ENCODE measurements at places on chromosomes 6 and 20.

DNA sequence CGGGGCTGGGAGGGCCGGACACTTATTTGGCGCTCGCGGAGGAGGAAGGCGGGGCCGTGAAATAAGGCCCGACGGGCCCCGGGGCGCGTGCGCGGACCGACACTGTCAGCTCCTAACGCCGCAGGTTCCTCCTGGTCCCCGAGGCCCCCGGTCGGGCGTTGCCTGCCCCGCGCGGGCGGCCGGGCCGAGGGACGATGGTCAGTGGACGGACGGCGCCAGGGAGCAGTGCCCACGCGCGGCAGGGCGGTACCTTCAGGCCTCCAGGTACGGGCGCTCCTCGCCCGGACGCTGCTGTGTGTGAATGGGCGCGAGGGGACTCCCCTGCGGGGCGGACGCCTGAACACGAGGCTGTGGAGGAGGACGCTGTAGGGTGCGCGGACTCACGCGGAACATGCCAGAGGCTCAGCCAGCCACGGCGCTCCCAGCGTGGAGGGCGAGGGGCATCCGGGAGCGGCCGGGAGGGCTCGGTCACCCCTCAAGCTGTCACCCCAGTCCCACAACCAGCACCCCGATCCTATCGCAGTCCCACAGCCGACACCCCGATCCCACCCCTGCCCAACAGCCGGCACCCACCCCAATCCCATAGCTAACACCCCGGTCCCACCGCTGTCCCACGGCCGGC lies 339 bp upstream of the GMEB2 start:
- peak; percentile 91 for DNase-seq

GRCh38 chr6:16700202-16700915 lies 60.9 kb downstream of the ATXN1 start:
- no peak for DNase-seq

DNA sequence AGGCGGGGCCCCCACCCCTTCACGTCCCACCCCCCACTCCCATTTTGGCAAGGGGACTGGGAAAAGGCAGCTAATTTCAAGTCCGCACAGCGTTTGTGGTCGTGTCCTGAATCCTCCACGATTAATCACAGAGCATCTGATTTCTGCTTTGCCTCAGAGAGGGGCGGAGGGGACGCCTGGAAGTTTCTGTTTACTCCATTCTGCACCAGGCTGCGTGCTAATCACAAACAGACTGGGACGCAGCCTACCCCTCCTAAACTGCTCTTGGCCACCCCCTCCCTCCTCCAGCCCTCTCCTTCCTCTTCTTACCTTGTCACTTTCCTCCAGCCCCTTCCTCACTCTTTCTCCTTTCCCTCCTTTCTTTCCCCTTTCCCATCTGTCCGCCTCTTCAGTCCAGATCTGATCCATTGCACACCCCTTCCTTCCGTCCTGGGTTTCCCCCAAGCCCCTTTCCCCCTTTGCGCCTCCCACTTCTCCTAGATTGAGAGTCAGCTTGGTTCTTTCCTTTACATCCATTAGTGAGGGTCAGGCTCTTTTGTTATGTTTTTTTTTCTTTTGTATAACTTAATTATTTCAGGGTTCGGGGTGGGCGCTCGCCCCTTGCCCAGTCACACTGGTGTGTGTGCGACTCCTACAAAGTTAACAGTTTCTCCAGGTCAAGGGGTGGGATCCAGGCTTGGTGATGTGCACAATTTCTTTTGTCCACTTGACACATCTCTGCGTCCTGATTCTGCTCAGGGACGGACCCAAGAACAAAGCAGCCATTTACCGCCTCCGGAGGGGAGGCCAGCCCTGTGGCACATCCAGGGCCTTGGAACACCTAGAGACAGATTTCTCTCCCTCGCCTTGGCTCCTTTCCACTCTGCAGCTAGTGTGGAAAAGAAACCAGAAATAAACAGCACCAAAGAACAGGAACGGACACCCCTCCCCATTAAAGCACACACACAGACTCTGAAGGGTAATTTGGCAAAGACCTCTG lies 520 bp upstream of the RIPOR3 start:
- DNase-seq = peak; percentile 88

DNA sequence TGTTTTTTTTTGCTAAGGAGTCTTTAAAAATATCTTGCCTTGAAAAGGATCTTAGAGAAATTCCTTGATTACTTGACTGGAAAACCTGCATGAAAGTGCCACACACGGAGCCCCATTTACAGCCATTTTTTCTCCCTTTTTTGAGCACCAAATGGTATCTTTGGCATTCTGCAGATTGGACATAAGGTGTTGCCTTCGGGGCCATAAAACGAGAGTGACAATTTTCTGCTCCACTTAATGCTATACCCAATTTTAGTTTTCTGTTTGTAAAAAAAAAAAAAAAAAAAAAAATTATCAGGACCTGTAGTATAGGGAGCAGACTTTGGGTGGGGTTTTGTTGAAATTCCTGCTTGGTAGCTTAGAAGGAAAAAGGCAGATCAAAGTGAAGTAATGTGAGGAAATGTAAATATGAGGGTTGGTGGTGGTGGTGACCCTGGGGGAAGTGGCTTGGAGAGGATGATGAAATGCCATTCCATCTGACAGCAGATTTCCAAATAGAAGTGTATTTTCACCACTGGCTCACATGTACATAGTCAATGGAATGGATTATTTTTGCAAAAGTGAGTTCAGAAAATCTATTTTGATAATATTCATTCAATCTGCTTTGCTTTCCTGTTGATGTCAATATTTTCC lies 212.1 kb upstream of the SOX4 start:
- no peak for DNase-seq

DNA sequence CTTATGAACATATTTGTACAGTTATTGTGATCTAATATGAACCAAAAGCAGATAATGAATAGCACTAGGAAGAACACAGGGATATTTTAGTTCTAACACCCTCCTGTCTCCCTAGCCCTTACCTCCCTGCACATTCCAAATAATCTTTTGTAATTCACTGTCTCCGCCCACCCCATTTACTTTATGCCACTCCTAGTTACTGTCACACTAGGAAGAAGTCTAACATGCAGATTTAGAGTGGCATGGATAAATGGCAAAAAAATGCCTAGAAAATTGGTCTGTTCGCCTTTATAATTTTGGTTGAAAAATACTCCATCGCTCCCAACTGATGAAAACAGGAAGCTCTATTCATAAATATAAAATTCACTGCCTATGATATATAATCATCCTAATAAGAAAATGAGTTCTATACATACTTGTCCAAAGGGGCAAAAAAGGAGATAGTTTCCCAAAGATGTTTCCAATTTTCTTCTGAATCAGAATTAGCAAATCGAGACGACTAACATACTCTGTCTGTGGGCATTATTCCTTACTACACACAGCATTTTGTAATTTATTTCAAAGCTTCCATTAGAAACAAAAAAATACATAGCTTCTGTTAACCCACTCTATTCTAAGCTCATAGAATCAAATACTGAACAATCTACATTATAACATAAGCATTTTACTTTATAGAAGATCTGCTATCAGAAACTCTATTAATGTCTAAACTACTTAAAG lies 1.3 kb upstream of the RUNX2 start:
- no peak for DNase-seq

- DNase-seq = no peak
Observed at GRCh38 chr6:25027221-25027916, 91.6 kb upstream of the RIPOR2 start.

DNA sequence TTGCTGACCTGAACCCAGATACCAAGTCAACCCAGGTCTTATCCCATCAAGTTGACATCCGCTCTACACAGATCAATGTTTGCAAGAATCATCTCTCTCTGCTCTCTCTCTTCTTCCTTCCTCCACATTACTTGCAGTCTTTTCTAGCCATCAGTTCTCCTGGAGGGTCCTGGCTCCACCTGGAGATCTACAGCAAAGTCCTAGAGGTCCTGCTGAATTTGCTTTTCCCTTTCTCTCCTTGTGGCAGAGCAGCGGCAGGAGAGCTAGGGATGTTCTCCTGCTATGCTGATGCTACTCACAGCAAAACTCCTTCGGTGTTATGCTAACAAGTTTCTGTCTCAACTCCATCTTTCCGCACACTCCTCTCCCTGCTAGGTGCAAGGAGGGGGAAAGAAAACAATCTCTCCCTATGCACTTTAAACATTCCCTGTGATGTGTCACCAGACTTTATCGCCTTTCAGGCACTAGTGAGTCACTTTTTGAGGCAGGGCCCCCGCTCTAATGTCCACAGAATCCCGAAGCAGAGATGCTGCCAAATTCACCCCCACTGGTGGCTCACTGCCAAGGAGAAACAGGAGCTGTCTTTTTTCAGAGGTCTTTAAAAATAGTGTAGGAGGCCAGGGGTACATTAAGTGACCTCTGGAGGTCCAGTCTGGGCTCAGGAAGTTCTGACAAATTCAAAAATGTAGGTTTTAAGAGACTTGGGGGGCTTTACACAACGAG lies 62.6 kb downstream of the FAM50B start:
- peak; percentile 89 for DNase-seq

GRCh38 chr6:12129523-12129922 lies 117.4 kb downstream of the HIVEP1 start:
- no peak for DNase-seq

GRCh38 chr6:4853782-4854511 lies 77.7 kb downstream of the CDYL start:
- peak; percentile 13 for DNase-seq

GRCh38 chr6:28673787-28674671 lies 148.3 kb downstream of the GPX5 start:
- DNase-seq = peak; percentile 78

DNA sequence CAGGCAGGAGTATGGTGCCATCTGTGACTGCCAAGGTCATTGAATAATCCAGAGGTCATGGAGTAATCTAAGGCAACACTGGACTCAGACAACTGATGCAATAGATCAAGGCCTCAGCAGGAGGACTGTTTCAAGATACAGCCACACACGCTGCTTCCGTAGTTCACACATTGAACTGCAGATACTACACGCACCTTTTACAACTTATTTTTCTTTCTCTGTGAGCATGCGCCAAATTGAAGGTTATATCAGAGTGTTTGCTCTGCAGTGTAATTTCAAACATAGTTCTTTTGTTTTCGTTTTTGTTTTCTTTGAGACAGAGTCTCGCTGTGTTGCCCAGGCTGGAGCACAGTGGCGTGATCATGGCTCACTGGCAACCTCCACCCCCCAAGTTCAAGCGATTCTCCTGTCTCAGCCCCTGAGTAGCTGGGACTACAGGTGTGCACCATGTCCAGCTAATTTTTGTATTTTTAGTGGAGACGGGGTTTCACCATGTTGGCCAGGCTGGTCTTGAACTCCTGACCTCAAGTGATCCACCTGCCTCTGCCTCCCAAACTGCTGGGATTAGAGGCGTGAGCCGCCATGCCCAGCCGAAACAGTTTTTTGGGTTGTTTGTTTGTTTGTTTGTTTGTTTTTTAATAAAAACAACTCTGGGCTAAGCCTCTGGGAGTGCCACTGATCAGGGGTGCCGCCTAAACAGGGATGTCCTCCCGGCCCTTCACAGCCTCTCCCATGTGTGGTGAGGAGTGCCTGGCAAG lies 96.6 kb upstream of the NAA20 start:
- DNase-seq = no peak

DNA sequence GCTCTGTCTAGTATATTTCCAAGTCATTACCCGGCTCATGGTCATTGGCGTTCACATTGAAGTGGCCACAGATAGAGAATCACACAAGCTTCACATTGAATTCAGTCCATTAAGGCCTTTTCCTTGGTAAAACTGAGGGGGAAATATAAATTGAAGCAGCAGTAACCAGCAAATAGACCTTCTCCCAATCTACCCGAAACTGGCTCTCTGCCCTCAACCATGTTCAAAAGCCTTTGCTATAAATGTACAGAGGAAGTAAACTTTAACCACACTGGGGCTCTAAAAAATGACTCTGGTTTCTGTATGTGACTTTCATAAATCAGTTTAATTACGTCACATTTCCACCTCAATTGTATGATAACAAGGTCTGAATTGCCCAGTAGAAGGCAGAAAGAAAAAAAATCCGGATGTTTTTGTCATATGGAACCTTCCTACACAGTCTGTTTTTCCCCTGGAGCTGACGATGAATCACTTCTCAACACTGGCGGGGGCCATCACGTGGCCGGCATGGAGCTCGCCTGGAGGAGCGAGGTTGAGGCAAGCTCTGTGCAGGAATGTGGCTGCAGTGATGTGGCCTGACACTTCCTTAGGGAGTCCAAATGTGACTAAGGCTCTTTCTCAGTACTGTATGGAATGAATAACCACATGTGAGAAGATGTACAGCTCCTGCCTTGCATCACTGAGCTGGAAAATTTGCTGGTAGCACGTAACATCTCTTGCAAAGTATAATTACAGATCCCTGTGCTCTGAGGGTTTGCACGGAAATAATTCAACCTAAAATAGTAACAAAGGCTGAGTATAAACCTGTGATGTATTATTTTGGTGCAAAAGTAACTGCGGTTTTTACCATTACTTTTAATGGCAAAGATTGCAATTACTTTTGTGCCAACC lies 58.6 kb upstream of the SNX9 start:
- DNase-seq = peak; percentile 100

DNA sequence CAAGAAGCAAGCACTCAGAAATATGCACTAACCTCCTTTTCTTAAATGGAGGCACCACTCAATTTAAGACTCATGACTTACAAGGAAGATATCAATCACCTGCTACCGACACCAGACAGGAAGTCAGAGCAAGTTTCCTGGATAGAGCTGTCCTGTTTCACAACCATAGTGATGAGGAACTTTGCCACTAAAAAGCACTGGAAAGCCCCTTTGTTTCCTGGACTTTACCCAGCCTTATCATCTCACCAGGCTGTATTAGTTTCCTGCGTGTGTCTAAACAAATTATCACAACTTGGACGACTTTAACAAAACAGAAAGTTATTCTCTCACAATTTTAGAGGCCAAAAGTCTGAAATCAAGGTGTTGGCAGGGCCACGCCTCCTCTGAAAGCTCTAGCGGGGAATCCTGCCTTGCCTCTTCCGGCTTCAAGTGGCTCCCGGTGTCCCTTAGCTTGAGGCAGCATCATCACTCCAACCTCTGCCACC lies 253.8 kb upstream of the STXBP5 start:
- peak; percentile 25 for DNase-seq

- DNase-seq = peak; percentile 53
Observed at GRCh38 chr6:80363501-80364122, 257.1 kb downstream of the BCKDHB start.

DNA sequence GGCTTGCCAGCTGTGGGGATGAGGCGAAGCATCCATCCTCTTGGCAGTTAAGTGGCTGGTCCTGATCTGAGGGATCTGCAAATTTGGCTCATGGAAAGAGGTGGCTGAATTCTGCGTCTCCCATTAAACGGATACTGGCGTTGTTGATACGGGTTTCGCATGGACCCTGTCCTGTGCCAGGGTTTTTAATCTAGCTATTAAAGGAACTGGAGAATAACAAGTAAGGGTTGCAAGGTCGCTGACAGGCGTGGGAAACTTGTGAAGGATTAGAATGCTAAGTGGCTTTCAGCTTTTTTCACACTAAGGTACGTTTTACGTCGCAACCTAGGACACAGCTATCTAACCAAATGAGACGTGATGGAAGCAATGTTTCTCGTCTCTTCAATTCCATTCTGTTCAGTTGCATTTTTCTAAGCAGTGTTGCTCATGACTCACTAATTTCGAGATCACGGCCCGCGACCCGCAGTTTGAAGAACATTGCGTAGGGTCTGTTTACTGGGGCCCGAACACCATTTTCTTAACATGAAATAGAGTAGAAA lies 852 bp downstream of the GMNN start:
- DNase-seq = peak; percentile 57

- DNase-seq = peak; percentile 34
Observed at GRCh38 chr6:79506251-79506650, 31.0 kb downstream of the LCA5 start.
